Epithelial cell of proximal tubule (primary cell): ENCODE measurements at places on chromosomes 1 and 21. TPM values are rescaled to one million over a fixed set of nuclear protein-coding genes. Genes with fewer than 3 reads are reported as not detected.

The LCE3E gene
- total RNA-seq, result not detected in 2 replicates

- DNase-seq, result no peak
These were observed 41.5 kb downstream of the GBP6 start for GRCh38 chr1:89405275-89405929.

- DNase-seq, result no peak
These were observed 195.7 kb upstream of the KIAA0040 start for GRCh38 chr1:175388285-175388684.

DNA sequence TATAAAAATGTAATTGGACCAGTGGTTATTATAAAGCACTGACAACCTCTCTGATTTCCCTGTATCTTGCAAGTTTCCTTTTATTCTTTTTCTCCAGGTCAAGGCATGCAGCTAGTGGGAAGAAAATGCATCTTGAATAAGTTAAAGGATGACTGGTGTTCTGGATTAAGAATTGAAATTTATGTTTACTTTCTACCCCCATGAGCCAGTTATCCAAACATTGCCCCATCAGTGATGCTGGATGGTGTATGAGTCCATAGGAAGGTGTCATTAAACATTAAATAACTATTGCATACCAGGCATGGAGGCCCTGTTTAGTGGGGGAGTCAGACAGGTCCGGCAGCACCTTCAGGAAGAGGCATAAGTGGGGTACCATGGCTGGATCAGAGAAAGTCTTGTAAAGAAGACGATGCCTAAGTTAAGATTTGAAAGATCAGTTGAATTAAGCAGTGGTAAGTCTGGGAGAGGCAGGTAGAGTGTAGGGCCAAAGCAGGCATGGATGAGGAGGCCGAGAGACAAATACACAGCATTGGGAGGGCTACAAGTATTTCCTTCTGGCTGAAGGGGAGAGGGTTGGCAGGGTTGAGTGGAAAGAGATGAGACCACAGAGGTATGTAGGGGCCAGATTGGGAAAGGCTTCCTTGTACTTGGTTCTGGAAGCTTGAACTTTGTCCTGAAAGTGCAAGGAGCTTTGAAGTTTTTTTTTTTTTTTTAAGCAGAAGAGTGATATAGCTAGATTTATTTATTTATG, 5.7 kb downstream of the SZRD1 start:
- no peak for DNase-seq

DNA sequence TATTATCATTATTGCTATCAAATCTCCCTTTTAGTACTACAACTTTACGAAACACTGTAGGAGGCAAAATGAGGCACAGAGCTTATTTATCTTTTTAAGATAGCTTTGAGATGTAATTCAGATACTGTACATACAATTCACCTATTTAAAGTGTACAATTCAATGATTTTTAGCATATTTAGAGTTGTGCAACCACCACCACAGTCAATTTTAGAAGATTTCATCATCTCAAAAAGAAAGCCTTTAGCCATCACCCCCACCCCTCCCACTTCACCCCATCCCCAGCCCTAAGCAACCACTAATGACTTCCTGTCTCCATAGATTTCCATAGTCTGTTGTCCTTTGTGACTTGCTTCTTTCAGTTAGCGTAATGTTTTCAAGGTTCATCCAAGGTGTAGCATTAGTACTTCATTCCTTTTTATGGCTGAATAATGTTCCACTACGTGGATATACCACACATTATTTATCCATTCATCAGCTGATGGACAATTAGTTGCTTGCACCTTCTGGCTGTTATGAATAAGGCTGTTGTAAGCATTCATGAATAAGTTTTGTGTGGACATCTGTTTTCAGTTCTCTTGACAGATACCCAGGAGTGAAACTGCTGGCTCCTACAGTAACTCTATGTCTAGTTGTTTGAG, 9.4 kb upstream of the CAPN9 start:
- no peak for DNase-seq
